ENCODE measurements at places on chromosomes 1 and 21.

GRCh38 chr1:18668046-18668445 lies 37.4 kb downstream of the PAX7 start:
- no peak for DNase-seq

DNA sequence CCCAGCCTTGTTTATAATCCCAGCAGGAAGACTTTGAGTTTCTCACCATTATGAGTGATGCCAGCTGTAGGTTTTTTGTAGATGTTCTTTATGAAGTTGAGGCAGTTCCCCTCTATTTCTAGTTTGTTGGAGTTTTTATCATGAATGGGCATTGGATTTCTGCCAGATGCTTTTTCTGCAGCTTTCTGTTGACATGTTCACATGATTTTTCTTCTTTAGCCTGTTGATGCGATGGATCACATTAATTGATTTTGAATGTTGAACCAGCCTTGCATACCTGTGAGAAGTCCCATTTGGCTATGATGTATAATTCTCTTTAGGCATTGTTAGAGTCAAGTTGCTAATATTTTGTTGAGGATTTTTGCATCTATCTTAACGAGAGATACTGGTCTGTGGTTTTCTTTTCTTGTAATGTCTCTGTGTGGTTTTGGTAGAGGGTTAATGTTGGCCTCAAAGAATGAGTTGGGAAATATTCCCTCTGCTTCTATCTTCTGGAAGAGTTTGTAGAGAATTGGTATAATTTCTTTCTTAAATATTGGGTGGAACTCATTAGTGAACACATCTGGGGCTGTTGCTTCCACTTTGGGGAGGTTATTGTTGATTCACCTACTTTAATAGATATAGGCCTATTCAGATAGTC lies 33.2 kb downstream of the ZBTB40 start:
- no peak for DNase-seq

DNA sequence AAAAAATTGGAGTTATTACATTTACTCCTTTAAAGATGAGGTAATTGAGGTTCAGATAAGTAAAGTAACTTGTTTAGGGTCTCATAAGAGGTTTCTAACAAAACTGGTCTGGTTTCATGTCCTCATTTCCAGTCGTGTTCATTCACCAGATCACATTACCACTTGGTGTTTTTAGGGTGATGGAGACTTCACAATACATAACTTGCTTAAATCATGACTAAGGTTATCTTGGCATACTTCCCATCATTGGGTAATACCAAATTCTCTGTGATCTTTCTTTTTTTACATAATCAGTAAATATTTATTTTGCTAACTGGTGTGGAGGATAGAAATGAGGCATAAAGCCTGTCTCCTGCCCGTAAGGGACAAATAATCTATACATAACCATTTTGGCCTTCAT lies 31.6 kb upstream of the RPTN start:
- no peak for DNase-seq

- no peak for DNase-seq
Observed at GRCh38 chr1:163273766-163274441, 47.9 kb upstream of the NUF2 start.

DNA sequence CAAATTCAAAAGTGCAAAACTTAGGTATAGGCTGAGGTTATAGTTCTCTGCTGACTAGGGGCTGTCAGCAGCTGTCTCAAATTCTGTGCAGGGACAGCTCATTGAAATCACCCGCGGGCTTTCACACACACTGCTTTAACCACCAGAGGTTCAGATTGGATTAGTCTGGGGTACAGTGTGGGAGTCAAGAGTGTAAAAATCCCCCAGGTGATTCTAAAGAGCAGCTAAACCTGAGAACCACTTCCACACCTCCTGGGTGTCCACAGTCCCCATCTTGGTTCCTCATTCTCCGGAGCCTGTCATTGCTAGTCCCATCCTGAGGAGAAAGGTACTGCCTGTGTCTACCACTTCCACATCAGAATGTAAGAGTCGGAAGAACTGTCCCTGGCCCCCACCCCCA lies 9.9 kb upstream of the TDRD10 start:
- no peak for DNase-seq

DNA sequence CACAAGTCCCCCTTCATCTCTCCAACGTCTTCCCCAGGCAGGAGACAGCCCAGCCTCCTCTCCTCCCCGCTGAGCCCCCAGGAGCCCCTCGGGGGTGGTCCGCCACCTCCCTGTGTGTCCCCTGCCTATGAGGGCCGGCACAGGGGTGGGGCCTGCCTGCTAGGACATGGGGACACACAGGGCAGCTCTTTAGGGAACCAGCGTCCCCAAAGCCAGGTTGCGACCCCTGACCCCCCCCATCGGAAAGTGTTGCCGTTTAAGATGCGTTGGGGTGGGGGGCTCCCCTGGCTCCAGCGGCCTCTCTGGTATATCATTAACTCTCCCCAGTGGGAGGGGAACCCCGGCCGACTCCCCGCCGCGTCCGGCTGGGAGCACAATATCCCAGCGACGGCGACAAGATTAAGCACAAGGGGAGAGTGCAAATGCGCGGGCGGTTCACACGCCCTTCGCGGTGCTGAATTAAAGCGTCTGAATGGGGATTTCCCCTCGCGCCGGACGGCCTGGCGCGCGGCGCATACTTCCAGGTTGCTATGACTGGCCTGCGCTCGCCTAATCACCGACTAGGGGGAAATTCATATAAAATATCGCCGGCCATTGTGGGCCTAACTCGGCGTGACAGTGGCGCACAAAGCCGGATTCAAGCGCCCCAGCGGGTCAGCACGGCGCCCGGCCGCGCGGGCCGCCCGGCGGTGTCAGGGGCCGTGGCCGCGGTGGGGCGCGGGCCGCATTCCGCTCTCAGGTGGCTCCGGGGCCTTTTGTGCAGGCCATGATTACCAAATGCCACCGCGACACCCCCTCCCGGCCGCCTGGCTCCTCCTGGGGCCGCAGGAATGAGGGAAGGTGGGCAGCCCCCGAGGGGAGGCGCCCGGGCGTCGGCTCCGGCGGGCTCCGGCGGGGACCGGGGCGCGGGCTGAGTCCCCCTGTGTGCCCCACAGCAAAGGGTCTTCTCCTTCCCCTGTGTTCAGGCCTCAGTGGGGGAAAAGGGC lies 30.9 kb downstream of the WNT3A start:
- DNase-seq: no peak

DNA sequence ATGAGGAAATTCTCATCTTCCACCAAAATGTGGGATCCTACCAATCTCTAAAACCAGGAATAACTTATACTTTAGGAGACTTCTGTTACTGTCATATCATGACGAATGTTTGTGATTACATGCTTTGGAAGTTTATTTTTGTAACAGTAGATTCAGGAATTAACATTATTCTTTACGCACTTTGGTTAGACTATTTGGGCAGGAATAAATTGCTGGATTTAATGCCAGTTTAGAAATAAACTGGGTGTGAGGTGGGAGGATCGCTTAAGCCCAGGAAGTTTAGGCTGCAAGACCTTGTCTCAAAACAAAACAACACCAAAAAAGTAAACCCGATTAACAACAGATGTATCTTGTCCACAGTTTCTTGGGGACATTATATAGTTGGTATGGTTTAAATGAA lies 52.1 kb downstream of the MIGA1 start:
- DNase-seq: no peak

DNA sequence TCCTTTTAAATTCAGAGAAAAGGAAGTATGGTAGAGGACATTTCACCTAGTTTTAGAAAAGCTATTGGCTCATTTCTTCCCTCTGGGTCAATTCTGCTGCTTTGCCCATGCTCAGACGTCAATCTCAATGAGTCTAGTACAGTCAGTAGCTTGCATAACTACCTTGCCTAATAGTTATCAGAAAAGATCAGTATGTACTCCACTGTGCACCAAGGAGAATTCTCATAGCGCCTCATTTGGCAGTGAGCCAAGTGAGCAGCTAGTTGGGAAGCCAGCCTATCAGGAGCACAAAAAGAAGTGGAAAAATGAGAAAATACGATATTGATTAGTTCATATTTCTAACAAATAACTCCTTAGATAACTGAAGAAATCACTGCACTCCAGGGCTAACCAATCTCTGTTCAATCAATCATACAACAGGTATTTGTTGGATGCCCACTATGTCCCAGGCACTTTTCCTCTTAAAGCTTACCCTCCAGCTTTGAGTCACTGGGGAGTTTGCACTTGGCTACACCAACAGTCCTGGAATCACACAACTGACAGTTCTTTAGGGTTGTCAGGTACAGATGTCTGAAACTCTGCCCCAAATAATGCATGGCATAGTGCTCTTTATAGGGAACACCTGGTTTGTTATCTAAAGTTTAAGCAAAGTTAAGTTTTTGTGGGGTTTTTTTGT lies 50.2 kb downstream of the PRDX6 start:
- DNase-seq: no peak

DNA sequence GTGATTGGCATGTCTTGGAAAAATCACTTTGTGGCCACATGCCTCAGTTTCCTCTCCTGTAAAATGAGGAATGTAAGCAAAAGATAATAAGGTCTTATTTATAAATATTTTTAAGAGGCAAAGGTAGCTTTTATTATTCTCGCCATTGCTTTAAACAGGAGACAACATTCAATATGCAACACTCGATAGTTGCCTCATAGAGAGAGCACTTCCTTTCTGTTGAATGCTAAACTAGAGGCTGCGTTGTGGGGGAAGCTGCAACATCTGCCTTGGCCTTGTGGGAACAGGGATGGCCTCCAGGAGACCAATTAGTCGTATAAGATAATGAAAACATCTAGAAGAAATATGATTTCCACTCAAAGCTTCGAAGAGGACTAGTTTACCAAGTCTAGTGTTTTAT lies 3.5 kb downstream of the OSCP1 start:
- no peak for DNase-seq

- DNase-seq: no peak
Observed at GRCh38 chr1:91567583-91567982, 66.9 kb downstream of the CDC7 start.

DNA sequence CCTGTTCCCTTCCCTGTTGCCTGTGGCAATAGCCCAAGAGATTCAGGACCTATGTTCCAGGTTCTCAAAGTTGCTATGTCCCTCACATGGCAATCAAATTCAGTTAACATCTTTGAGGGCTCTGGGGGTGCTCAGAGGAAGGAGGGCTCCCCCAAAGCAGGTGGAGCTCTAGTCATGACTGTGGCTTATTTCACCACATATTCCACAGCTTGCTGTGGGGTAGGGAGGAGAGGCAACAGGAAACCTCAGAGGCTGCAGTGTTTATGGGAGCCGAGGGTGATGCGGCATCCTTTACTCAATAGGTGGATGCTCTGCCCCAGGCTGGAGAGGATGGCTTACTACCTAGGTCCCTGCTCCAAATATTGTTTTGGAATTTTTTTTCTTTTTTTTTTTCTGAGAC lies 1.2 kb upstream of the MKNK1 start:
- no peak for DNase-seq

- DNase-seq: no peak
Observed at GRCh38 chr1:9860887-9861286, 37.1 kb upstream of the CLSTN1 start.

GRCh38 chr1:20184997-20185833 lies 681 bp upstream of the UBXN10 start:
- peak; percentile 35 for DNase-seq

DNA sequence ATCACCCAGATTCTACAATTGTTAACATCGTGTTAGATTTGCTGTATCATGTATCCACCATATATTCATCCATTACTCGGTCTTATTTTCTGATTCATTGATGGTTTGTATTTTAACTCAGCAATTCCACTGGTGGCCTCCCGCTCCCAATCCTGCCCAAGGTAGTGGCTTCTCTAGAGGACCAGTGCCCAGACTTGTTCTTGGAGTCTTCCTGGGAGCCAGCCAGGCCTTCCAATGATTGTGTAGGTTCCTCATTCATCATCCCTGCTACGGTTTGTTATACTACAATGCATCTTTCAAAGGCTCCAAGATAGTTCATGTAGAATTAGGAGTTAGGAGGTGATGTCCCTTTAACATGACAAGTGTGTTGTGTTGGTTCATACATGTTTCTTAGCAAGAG lies 451.1 kb downstream of the SETD4 start:
- no peak for DNase-seq

- no peak for DNase-seq
Observed at GRCh38 chr1:30012455-30013440, 710.6 kb downstream of the MATN1 start.

- DNase-seq: no peak
Observed at GRCh38 chr1:216014086-216014485, 409.2 kb downstream of the USH2A start.

GRCh38 chr1:9440763-9441194 lies 98.5 kb upstream of the SLC25A33 start:
- no peak for DNase-seq

DNA sequence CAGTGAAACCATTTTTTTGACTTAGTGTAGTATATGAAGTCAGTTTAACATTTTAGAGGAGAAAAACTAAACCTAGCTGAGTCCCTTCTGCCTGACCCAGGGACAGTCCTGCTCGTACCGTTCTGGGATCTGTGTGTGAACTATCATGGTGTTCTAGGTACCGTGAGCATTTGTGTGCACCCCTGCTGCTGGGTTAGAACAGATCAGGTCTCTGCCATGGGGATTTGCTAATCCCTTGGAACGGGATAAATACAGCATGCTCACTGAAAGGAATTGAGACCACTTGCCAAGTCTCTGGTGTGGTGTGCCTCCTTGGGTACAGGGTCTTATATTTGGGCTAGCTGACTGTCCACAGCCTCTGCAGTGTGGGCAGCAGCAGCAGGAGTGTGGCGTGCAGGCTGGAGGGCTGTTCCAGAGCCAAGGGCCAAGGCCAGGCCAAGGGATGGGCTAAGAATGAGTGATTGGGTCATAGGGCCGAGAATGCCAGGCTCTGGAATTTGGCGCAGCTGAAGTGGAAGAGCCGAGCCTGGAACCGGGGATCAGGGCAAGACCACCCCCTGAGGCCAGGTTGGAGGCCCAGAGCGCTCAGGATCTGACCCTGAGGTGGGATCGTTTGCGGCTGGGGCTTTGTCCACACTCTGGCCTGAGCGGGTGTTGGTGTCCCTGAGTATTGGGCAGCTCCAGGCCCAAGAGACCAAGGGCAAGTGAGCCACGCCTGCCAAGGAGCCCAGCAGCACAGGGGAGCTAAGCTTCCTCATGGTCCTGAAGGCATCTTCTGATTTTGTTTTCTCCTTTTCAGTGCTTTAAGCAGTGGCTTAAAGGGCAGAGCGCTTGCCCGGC lies 66.3 kb downstream of the VPS26C start:
- DNase-seq: no peak

GRCh38 chr21:44881198-44881872 lies 7.8 kb upstream of the PTTG1IP start:
- DNase-seq: no peak
